Activated CD4-positive, alpha-beta T cell treated with anti-CD3 and anti-CD28 coated beads for 1 hour (primary cell): ENCODE measurements at places on chromosomes 1 and 21.

GRCh38 chr1:160208557-160209320 lies 3.6 kb downstream of the PEA15 start:
- no peak for DNase-seq

GRCh38 chr1:5988596-5989285 lies 3.5 kb downstream of the NPHP4 start:
- DNase-seq, result no peak

DNA sequence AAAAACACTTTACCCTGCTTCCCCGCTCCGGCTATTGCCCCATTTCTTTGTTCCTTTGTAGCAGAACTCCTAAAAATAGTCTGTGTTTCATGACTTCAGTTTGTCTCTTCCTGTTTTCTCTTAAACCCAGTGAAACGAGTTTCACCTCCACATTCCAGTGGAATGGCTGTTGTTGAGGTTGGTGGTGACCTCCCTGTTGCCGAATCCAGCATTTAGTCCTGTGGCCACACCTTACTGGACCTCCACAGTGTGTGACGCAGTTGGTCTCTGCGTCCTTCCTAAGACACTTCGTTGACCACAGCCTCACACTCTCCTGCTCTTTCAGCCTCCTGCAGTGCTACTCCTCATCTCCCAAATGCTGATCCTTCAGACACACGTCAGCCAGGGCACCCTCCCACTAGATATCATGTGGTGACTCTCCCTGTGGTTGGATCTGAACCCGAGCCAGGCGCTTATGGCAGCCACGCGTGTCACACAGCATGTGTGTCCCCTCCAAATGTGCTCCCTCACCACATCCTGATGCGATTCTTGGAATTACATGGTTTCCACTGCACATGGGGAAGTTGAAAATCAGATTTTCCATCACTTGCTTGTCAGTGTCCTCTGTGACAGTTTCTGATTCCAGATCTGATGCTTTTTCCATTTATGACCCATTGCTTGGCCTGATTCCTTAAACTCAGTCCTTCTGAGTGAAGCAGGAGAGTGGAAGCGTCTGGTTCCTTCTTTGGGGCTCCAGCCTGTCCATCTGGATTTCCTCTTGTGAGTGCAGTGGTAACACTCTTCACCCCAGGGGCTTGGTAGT lies 99.1 kb upstream of the ARTN start:
- no peak for DNase-seq

DNA sequence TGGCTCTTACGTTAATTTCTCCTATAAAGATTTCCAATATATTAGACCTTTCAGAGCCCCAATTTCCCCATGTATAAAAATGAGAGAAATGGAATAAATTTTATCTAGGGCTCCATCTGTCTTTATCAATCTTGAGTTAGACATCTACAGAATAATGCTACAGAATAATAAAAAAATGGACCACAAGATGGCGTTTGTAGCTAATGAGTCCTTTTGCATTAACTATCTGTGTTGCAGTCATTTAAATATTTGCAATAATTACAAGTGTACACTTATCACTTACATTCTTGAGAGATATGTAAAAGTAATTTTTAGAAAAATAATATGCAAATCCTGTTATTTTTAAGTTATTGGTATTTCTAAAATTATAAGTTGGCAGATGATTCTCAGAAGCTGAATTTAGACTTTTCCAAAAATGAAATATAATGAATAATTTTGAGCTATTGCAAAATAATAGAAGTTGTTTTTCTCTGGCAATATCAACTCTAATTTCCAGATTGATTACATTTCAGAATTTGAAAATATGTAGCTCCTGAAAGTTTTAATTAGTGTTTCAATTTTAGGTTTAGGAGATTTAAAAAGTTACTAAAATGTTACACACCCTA lies 87.7 kb downstream of the SNX7 start:
- no peak for DNase-seq

- DNase-seq, result no peak
Measured at GRCh38 chr1:107459204-107459904, 318.5 kb downstream of the NTNG1 start.

GRCh38 chr1:116679091-116679827 lies 11.7 kb upstream of the IGSF3 start:
- DNase-seq, result no peak

DNA sequence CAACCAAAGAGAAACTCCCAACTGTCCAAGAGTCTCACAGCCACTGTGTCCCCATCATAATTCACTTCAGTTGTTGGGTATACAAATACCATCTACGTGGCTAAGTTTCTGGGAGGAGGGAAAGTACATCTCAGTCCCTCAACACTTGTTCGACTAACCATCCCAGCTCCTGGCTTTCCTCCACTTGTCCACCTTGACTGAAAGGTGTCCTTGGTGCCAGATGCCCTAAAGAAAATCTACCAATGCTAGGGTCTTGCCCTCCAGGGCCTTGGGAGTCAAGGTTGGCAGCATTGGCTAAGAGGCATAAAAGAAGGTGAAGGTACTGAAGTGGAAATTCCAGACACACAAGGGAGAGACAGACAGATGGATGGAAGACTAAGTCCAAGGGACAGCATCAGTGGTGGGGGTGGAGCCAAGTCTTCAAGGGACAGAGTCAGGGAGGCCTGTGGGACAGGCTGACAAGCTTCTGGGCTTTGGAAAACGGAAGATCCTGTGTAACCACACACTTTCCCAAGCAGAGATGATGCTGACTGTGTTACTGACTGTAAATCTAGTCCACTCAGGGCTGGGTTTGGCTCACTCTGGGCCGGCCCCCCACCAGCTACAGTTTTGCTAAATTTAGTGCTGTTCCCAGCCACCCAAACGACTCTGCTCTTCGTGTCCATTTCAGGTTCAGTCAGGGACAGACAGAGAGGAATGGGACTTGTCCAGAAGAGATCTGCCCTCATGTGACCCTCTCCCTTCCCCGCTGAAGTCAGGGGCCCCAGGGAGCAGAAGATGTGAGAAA lies 60.1 kb downstream of the CD34 start:
- DNase-seq, result no peak

- no peak for DNase-seq
Measured at GRCh38 chr1:83500987-83501591, 497.8 kb downstream of the TTLL7 start.

- DNase-seq, result no peak
Measured at GRCh38 chr1:65527707-65528503, 107.4 kb downstream of the LEPR start.

GRCh38 chr1:101309334-101310311 lies 72.8 kb downstream of the S1PR1 start:
- peak; percentile 66 for DNase-seq

GRCh38 chr1:221494670-221495069 lies 247.2 kb downstream of the DUSP10 start:
- no peak for DNase-seq

GRCh38 chr1:228015276-228016180 lies 8.7 kb downstream of the WNT3A start:
- no peak for DNase-seq

- no peak for DNase-seq
Measured at GRCh38 chr1:53139951-53140361, 2.5 kb downstream of the SLC1A7 start.

- no peak for DNase-seq
Measured at GRCh38 chr21:40402884-40403582, 443.9 kb downstream of the DSCAM start.

DNA sequence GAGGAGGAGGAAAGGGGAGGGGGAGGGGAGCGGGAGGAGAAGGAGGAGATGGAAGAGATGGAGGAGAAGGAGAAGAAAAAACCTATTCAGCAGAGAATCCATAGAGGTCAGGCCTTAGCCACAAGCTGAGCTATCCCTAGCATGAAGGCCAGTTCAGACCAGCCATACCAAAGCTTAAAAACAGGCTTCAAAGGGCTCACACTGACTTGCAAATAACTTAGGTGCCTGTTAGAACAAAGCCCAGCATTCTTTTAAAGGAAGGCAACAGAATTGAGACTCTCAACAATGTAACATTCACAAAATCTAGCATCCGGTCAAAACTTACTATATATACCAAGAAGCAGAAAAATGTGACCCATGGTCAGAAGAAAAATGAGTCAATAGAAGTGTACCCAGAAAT lies 43.6 kb upstream of the IFFO2 start:
- DNase-seq, result no peak

GRCh38 chr1:21266119-21266774 lies 24.0 kb downstream of the ECE1 start:
- no peak for DNase-seq

DNA sequence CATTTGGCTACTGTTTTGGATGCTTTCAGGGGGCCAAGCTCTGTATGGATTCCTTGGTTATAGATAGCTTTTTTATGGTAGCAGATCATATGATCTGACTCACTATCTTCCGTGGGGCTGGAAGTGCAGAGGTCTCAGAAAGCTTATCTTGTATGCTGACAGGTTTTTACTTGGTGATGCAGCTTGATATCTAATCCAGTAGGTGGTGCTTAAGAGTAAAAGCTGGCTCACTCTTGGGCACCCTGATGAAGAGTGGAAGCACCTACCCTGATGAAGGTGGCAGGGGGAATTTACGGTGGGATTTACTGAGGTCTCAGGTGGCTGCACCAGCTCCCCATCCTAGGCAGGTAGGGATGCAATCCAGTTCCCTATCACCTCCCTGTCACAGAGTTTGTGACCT lies 151.2 kb downstream of the PTBP2 start:
- DNase-seq, result no peak

DNA sequence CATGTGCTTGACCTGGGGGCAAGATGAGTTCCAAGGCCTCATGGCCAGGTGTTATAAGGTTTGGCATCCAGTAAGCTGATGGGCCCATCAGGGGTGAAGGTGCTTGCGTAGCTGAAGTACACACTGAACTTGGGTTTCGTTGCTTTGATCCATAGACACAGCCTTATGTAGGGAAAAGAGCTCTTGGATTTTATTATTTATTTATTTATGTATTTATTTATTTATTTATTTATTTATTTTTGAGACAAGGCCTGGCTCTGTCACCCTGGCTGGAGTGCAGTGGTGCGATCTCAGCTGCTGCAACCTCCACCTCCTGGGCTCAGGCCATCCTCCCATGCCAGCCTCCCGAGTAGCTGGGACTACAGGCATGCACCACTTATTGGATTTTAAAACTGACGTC lies 63.2 kb downstream of the FOXD2 start:
- DNase-seq, result no peak

DNA sequence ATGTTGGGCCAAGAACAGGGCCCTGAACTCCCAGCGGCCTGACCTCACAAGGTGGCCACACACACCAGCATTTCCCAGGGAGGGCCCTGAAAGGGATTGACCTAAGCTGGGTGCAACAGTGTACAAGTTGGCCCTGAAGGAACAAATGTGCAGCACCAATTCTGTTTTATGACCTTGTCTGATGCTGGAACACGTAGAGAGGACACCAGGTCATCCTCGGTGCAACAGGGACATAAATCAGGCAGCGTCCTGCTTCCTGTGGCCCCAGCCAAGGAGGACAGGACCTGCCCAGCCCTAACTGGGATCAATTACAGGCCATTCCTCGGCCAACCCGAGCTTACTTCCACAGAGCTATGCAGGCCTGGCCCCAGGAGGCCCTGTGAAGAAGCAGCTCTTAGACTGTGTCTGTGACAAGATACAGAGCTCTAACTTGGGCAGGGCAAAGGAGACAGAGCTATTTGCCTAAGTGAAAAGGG lies 12.8 kb upstream of the PHC2 start:
- DNase-seq, result no peak

GRCh38 chr1:106793651-106794050 lies 262.8 kb upstream of the PRMT6 start:
- no peak for DNase-seq

DNA sequence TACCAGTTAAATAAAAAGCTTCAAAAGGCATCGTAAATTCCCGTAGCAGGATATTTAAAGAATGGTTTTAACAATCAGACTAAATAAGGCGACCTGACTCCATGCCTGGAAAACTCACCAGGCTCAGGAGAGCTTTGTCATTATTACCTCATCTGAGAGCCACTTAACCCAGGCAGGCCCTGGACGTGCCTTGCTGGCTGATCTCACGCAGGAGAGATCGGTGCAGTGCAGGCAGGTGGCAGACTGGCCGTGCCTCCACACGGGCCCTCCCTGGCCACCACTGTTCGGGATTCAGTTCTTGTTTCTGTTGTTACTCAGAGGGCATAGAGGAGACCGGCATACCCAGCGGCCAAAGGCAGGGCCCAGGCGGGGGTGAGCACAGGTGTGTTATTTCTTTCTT lies 6.4 kb downstream of the MT1HL1 start:
- DNase-seq, result no peak

DNA sequence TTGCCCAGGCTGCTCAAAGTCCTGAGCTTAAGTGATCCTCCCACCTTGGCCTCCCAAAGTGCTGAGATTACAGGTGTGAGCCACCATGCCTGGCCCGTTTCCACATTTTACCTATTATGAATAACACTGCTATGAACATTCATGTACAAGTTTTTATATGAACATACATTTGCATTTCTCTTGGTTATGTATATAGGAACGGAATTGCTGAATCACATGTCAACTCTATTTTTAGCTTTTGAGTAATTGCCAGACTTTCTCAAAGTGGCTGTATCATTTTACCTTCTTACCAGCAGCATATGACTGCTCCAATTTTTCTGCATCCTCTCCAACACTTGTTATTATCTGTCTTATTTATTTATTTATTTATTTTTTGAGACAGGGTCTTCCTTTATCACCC lies 2.7 kb downstream of the SPATA21 start:
- DNase-seq, result no peak

DNA sequence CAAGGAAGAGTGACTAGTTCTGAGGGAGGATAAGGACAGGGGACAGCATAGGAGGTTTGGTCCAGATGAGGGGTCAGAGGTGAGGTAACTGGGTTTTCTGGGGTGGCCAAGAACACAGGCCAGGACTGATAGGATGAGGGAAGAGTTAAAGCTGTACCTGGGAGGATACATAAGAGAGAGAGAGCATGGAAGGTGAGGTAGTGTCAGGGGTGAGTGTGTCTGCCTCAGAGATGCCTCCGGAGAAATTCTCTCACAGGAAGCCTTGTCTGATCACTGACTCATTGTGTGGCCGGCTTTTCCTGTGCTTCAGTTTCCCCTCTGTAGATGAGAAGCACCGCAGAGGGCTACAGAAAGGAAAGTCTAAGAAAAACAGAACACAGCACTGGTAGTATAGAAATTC lies 40.2 kb downstream of the FASLG start:
- peak; percentile 72 for DNase-seq

DNA sequence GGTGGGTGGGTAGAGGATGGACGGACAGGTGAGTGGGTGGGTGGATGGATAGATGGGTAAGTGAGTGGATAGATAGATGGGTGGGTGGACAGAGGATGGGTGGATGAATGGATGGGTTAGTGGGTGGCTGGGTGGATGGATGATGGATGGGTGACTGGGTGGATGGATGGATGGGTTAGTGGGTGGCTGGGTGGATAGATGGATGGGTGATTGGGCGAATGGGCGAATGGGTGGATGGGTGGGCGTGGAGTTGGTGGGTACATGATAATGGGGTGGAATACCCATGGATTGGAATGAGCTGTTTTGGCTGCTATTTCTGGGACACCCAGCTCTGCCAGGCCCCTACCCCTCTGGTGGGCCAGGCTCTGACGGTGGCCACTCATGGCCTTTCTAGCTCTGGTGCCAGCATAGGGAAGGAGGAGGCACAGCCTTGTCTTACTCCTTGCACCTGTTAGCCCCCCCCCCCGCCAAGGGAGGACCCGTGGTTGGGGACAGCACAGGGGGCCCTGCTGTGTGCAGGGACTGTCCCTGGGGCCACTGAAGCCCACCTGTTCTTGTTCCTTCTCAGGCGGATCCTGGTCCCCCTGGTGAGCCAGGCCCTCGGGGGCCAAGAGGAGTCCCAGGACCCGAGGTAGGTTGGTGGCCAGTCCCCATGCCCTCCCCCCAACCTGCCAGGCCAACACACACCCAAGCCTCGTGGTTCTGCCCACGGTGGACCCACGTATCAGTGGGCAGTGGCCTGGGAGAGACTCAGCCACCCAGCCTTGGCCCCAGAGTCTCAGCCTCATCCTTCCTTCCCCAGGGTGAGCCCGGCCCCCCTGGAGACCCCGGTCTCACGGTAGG lies 26.4 kb downstream of the COL6A2 start:
- DNase-seq, result no peak
